ENCODE measurements at places on chromosomes 5 and 9.

- no peak for DNase-seq
These were observed 91.0 kb downstream of the LHFPL2 start for GRCh38 chr5:78557601-78558000.

- DNase-seq: no peak
These were observed 35.9 kb downstream of the CRB2 start for GRCh38 chr9:123391946-123392345.

DNA sequence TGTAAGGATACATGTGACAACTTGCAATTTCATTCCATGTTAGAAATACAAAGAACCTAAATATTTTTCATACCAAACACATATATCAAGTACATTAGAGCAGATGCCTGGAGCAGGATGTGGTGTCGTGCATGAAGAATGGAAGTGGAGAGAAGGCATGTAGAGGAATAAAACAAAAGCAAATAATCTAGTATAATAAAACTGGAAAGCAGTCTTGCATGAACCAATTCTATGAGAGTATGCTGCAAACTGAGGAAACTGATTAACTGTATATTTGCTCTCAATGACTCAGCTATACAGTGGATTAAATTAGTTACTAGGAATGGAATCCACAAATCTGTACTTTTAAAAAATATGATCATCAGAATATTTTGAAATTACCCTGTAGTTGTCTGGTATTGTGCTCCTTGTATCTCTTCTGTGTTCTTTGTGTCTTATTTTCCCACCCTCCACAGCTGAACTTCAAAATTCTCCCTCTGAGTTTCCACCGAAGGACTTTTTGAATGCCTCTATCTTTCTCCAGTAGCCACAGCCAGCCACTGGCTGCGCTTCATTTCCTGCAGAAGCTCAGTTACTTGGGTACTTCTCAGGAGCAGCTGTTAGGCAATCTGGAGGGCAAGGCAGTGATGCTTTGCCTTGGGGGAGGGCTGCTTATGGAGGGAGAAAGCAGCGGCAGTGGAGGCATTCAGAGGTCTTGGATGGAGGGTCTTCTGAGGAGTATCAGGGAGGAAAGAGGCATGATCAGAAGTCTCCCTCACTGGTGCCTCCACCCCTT is 608.0 kb downstream of the BRINP1 start:
- no peak for DNase-seq

- no peak for DNase-seq
These were observed 19.1 kb upstream of the SLC31A2 start for GRCh38 chr9:113131689-113132151.

DNA sequence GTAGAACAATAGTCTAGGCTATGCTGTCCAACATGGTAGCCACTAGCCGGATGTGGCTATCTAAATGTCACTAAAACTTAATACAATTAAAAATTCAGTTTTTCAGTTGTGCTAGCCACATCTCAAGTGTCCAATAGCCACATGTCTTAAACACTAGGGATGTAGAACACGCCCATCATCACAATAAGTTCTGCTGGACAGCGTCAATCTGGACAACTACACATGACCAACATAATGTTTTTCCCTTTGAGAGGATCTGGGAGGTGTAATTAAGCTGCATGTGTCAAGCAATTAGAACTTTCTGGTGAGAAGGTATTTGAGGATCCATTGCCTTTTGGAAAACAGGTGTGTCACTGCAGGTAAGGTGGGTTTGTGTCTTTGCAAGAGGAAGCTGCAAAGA is 424.6 kb upstream of the WWC1 start:
- no peak for DNase-seq

- no peak for DNase-seq
These were observed 62.6 kb downstream of the MTREX start for GRCh38 chr5:55370291-55370925.

DNA sequence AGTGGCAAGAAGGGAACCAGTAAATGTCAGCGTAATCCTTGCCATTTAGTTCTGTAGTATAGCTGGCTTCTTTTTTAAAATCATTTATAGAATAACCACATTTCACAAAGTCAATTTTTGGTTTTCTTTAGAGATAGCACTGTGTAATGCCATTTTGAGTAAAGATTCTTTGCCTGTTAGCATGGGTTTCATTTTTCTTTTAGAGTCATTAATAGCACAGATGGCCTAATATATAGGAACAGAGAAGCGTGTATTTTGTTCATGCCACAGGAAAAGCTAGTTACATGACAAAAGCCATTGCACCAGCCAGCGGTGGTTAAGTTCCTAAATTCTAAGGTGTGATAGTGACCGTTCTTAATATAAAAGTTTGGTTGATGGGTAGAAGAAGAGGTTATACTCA is 1363.9 kb downstream of the MAT2B start:
- DNase-seq: no peak

GRCh38 chr5:80919678-80920196 is 40.4 kb upstream of the RASGRF2 start:
- no peak for DNase-seq

DNA sequence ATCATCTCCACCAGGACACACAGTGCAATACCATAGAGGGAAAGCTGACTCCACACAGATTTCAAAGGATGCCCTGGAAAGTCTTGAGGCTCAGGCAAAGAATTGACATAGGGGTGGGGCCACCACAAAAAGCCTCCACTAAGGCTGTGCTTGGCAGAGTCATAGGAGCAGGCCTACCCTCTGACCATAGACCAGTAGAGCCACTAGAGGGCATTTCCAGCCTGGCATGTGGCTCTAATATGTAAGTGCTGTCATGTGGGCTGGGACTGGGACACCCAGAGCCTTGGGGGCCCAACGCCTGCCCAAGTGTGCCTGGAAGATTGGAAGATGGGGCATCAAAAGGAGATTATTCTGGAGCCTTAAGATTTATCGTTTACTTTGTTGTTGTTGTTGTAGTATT is 726.0 kb downstream of the DNAH5 start:
- DNase-seq: no peak

All from stimulated activated CD8-positive, alpha-beta memory T cell treated with anti-CD3 and anti-CD28 coated beads, Interleukin-4, amount 100 ng/mL, for 4 hours (primary cell).